NCI-H345 (cell line): ENCODE measurements at places on chromosomes 5 and 9.

- DNase-seq = no peak
Observed at GRCh38 chr9:5586391-5586802, 42.5 kb upstream of the RIC1 start.

- DNase-seq = no peak
Observed at GRCh38 chr5:74325866-74326265, 314.7 kb downstream of the ENC1 start.

DNA sequence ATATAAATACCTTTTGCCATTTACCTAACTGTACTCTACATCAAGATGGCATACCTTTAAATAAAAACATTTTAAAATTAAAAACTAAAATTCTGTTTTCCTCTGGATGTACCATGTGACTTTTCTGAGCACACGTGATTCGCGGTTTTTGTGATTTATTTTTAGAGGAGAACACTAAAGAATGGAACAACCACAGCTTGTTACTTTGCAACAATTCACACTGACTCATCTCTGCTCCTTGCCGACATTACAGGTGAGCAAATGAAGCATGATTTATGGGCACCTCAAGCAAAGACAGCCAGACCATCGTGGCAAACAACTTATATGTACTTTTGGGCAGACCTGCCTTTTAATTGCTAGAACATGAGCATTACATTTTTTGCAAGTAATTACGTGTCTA lies 61.3 kb downstream of the GDA start:
- no peak for DNase-seq

- no peak for DNase-seq
Observed at GRCh38 chr9:76591256-76591950, 132.4 kb downstream of the GCNT1 start.

- peak; percentile 64 for DNase-seq
Observed at GRCh38 chr9:104743376-104743985, 4.0 kb upstream of the NIPSNAP3A start.

DNA sequence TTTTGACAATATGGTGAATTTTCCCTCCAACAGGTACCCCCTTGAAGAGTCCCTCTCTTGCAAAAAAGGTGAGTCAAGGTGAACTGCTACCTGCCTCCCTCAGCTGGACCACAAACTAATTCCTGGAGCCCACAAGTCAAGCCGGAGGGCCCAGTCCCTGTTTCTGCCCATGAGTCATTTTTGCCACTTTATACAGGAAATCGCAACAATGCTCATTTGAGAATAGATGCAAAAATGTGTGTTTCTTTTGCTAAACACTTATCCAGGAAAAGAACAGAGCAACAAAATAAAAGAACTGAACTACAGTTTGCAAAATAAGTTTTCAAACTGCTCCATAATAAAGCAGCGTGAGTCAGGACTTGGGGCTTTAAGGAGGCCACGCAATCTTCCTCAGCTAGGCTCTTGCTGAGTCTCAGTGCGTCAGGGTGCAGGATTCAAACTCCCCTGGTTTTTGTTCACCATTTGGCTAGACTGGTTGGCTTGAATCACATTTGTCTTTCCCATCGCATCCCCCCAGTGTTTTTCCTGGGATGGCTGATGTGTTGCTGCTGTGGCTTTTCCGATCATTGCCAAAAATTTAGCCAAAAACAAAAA lies 102.7 kb downstream of the GOLPH3 start:
- DNase-seq = no peak

GRCh38 chr9:84709056-84709455 lies 39.5 kb downstream of the NTRK2 start:
- DNase-seq = no peak

DNA sequence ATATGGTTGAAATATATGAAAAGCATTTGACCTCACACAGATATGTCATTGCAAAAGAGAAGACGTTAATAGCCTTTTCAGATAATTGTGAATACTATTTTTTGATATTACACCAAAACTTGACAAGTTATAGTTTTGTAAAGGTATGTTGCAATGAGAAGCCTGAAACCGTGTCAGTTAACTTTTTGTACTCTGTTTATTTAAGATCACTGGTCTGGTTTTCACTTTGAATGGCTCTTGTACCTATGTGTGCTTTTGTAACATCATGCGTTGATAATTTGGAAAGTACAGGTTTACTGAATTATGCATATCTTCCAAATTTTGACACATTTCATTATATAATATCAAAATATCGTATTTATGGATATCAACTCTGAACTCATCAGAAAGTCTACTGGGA lies 177.2 kb downstream of the PBX3 start:
- DNase-seq = no peak

DNA sequence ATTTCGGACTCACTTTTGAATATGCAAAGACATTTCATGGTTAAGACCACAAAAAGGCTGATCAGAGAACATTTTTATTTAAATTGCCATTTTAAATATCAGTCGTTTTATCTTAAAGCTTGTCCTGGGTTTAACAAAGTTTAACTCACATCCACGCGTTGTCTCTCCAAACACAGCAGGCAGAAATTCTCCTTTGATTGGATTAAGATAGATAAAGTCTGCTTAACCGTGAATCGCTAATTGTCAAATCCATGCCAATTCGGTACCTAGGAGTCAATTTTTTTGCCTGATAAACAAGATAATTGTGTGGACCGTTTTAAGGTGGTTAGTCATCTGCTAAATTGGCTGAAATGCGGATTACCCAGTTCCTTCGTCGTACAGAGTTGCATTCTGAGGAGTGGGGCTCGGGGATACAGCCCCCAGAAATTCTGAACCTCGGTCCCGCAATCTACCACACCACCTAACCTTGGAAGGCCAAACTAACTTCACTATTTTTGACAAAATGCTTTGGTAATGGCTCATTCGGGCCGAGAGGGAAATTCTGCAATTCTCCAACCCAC lies 665 bp upstream of the BTF3 start:
- no peak for DNase-seq

GRCh38 chr5:123800640-123801039 lies 288.7 kb downstream of the CSNK1G3 start:
- DNase-seq = no peak

GRCh38 chr9:136977223-136977622 lies at the start of gene PTGDS:
TSS of gene PTGDS (plus strand) at chr9:136977504. CDS start at chr9:136977579, 75 bp downstream.
- DNase-seq = no peak

DNA sequence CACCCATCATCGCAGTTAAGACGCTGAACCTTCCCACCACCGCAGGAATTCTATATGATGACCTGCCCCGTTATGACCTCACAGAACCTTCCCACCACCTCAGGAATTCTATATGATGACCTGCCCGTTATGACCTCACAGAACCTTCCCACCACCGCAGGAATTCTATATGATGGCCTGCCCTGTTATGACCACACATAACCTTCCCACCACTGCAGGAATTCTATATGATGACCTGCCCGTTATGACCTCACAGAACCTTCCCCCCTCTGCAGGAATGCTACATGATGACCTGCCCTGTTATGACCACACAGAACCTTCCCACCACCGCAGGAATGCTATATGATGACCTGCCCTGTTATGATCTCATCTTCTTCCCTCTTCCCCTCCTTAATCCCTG lies 64.3 kb downstream of the IRX1 start:
- no peak for DNase-seq

- no peak for DNase-seq
Observed at GRCh38 chr5:127400539-127400938, 109.9 kb downstream of the MEGF10 start.

- DNase-seq = no peak
Observed at GRCh38 chr5:44664711-44665100, 144.0 kb upstream of the MRPS30 start.

GRCh38 chr9:116049456-116049855 lies 104.1 kb upstream of the PAPPA start:
- DNase-seq = no peak

DNA sequence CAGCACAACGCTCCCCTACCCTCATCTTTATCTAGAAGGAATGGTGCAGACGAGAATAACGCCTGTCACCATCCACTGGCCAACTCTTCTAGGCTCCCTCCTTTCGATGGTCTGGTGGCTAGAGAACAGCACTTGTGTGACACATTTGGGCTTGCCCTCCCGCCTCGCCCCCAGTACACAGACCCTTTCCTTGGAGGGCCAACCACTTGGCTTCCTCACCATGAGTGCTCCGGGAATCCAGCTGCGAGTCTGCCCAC lies 1.4 kb downstream of the GNAQ start:
- peak; percentile 22 for DNase-seq

DNA sequence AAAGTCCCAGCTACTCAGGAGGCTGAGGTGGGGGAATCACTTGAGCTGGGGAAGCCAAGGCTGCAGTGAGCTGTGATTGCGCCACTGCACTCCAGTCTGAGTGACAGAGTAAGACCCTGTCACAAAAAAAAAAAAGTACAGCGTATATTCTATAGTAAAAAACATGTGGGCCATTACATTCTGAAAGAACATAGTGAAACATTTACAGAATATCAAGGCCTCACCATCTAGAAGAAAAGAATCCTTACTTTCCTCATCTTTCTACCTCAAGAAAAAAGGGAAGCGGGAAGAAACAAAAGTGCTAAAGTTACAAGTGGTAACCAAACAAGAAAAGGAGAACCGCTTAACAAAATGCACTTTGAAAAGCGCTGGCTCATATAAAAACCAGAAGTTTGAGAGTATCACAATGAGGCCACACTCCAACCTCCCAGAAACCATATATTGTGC lies 5.7 kb upstream of the SYK start:
- no peak for DNase-seq

GRCh38 chr5:143800715-143801114 lies 11.2 kb upstream of the HMHB1 start:
- no peak for DNase-seq

DNA sequence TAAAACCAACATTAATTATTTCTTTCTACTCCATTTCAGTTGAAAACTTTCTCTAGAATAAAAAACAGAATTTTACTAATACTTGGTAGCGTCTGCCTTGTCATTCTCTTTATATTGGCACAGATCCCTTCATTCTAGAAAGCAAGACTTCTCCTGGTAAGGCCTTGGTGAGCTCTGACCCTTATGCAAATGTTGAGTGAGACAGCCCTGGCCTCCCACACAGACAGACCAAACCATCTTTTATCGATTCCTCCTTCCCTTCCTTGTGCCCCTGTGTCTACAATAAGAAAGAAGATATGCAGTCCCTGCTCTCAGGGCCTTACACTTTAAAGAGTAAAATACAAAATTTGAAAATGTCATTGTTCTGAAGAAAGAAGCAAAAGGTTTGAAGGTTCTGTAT lies 262.2 kb downstream of the EFNA5 start:
- no peak for DNase-seq

- no peak for DNase-seq
Observed at GRCh38 chr9:121954477-121955140, 138.5 kb downstream of the TTLL11 start.

- no peak for DNase-seq
Observed at GRCh38 chr9:134041649-134041962, 16.3 kb downstream of the BRD3OS start.

GRCh38 chr5:168041583-168041982 lies 249.9 kb upstream of the WWC1 start:
- no peak for DNase-seq

- no peak for DNase-seq
Observed at GRCh38 chr9:114031037-114031630, 47.0 kb downstream of the AMBP start.

- DNase-seq = peak; percentile 39
Observed at GRCh38 chr9:96317335-96317980, 15.5 kb upstream of the HSD17B3 start.

DNA sequence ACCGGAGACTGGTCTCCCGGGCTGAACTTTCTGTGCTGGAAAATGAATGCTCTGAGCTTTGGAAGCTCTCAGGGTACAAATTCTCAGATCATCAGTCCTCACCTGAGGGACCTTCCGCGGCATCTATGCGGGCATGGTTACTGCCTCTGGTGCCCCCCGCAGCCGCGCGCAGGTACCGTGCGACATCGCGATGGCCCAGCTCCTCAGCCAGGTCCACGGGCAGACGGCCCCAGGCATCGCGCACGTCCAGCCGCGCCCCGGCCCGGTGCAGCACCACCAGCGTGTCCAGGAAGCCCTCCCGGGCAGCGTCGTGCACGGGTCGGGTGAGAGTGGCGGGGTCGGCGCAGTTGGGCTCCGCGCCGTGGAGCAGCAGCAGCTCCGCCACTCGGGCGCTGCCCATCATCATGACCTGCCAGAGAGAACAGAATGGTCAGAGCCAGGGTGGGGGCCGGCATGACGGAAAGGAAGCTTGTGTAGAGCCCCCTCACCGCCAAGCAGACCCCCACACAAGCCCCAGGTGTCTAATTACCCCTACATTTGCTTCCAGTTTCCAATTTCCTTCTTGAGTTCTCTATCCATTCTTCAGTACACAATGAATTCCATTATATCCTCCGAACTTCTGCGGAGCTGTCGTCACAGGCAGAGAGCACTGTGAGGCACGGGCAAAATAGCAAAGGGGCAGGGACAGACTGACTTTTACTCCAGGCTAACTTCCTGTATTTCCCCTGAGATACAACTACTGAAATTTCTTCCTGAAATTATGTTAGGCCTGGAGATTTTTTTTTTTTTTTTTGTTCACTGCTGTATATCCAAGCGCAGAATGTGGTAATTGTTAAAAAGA lies 23.2 kb downstream of the CDKN2A start:
- no peak for DNase-seq

DNA sequence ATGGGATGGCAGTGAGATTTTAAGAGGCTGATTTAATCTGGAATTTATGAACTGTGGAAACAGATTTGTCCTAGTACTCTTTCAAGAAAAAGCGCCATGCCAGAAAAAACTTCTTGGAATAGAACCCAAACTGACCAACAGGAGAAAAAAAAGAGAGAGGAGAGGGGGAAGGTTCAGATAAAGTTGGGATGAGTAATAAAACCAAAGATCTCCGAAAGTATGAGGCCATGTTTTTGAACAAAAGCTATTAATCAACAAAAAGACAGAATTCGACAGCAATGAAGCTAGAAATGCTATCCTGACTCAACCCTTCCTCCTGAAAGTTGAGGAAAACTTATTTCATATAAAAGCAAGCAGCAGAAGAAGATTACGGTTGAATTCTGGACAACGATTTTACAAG lies 135.5 kb downstream of the CEMIP2 start:
- DNase-seq = no peak

GRCh38 chr9:136051837-136052471 lies 43.1 kb downstream of the NACC2 start:
- peak; percentile 89 for DNase-seq

DNA sequence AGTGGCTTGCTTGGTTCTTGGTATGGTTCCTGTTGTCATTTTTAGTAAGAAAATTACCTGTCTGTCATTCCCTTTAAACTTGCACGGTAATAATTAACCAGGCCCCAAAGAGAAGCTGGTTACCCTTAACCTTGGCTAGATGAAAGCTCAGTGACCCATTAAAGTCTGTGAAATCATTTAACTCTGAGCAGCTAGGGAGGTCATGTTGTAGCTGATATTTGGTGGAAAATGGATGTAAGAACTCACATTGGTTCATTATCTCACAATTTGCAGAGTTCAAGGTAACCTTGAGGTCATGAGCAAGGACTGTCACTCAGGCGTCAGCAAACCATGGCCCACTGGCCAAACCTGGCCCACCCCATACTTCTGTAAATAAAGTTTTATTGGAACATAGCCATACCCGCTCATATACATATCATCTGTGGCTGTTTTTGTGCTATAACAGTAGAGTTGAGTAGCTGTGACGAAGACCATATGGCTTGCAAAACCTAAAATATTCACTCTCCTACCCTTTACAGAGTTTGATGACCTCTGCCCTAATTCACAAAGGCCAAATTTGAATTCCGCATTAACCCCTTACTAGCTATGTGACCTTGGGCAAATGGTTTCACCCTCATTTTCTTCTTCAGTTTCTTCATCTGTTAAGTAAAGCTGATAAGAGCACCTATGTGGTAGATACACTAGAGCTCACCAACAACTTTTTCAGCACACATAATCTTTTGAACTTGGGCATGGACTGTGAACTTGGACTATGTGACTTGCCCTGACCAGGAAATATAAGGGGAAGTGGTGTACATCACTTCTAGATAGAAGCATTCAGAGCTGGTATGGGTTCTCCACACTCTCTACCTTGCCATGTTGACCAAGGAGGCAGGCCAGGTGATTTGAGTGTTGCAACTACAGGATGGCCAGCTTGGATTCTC lies 61.5 kb upstream of the CPEB4 start:
- no peak for DNase-seq
